ENCODE measurements at places on chromosomes 7 and 10.

DNA sequence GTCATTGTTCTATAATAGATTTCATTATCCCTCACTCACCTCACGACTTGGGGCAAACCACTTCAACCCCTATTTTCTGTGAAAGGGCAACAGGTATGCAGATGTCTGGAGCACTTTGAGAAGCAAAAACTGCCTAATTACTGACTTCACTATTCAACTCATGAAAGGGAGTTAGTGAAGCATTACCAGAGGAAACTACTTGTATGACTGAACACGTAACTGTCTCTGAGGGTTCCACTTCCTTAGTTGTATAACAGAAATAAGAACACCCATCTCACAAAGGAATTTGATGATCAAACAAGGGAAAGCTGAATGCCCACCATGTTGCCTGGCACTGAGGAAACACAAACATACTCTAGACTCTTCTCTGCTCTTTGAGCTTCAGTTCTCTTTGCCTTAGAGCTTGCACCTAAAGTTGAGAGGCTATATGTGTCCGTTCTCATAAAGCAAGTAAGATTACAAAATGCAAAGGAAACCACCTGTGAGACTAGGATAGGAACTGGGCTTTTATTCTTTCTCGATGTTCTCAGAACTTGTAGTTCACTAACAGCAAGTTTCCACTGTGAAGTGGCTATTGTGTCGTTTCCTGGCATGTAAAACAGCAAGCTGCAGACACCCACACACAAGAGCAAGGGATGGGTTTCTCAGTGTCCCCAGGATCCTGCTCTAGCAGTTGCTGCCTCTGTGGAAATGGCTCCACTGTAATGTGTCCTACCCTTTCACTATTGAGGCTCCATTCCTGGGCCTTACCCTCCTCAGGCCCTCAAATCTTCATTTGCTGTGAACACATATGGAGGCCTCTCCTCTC, 2.6 kb downstream of the TMEM243 start:
- no peak for DNase-seq

GRCh38 chr10:14555807-14556206, 218.9 kb downstream of the FAM107B start:
- DNase-seq = no peak

GRCh38 chr10:91009121-91009520, 88.2 kb upstream of the ANKRD1 start:
- no peak for DNase-seq

- no peak for DNase-seq
These were observed 317.5 kb downstream of the WDR11 start for GRCh38 chr10:121168545-121169216.
